Activated effector memory CD4-positive, alpha-beta T cell treated with anti-CD3 and anti-CD28 coated beads, Interleukin-2, amount 50 U/mL, for 16 hours (primary cell): ENCODE measurements at places on chromosomes 5 and 9.

GRCh38 chr9:3237121-3237520, 288.7 kb downstream of the RFX3 start:
- DNase-seq = no peak

DNA sequence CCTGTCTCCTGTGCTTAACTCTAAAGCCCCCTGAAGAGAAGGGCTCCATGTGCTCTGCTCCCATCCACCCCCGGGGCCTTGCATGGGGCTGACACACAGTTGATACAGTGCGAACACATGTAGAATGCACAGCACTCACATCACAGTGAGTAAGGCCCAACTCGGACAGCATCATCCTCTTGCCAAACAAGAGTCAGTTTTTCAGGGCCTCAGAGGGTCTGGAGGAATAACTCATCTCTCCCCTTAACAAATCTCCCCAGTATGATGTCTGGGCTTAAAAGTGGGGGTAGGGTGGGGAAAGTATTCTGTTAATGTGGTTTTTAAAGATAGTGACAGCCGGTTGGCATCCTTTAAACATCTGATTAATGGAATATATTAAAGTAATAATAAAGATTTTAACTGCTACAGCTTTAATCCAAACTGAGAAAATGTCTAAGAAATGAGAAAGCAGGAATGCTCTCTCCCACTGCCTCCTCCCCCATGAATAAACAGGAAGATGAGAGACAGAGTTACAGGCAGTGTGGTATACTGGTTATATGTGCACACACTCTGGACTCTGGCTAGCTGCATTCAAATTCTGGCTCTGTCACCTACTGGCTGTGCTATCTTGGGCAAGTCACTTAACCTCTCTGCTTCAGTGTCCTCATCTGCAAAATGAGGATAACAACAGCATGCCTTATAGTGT, 22.5 kb downstream of the APBA1 start:
- DNase-seq = no peak

- no peak for DNase-seq
These were observed 159.5 kb upstream of the SPEF2 start for GRCh38 chr5:35457912-35458823.

- DNase-seq = no peak
These were observed 56.7 kb downstream of the GADD45G start for GRCh38 chr9:89661391-89661949.

DNA sequence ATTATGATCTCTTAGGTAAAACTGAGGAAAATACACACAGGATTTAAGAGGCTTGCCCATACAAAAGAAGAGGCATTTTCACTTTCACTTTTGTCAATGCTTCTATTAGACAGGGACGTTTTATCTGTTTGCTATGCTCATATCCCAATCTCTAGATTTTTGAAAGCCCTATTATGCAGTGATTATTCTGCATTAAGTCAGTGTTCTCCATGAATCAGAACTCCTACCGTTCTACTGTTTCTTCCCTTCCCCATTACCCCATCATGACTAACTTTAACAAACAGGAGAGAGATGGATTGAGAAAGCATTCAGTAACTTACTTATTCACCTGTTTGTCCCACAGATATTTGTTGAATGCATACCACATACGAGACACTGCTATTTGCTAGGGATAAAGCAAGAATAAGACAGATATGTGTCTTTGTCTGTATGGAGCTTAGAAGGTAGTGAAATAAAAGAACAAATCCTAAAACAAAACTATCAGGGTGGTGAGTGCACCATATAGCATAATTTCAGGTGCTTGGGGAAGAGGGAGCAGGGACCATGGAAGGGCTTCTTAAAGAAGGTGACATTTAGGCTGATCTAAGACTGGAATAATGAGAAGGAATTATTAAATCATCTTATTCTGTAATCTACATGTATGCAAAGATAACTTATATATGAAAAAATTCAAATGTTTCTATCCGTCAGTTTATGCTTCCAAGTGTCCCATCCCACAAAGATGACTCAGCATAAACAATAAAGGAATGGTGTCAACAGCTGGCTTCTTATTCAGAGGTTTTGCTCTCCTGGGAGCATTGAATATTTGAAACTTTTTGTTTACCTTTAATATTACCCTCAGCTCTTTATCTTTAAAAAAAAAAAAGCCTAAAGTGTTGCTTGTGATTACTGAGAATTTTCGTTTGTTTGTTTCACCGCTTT, 328.1 kb downstream of the HINT1 start:
- DNase-seq = no peak

GRCh38 chr5:175195698-175196656, 248.0 kb downstream of the DRD1 start:
- DNase-seq = no peak
